ENCODE measurements at places on chromosomes 7 and 10. TPM values are rescaled to one million over a fixed set of nuclear protein-coding genes. Genes with fewer than 3 reads are reported as not detected.

Gene CYP2W1
- total RNA-seq, result not detected

Gene ZNF273
- total RNA-seq, result 9.5 TPM

Gene ARID5B
- total RNA-seq, result 12.4 TPM

Gene PKD2L1
- total RNA-seq, result not detected

Gene STEAP1B
- total RNA-seq, result not detected

Gene PDSS1
- 6.0 TPM for total RNA-seq

Gene SCIN
- total RNA-seq, result 0.10 TPM

Gene ZNF716
- total RNA-seq, result not detected

Gene PAX2
- not detected for total RNA-seq

Gene NEBL
- total RNA-seq, result not detected

Gene INSYN2A
- not detected for total RNA-seq

Gene SLC12A9
- 66.9 TPM for total RNA-seq

Gene SPAG6
- not detected for total RNA-seq

Gene CAV1
- not detected for total RNA-seq

All from naive thymus-derived CD8-positive, alpha-beta T cell (primary cell).